ENCODE measurements at places on chromosomes 7 and 10. TPM values are rescaled to one million over a fixed set of nuclear protein-coding genes. Genes with fewer than 3 reads are reported as not detected.

The INMT gene
- total RNA-seq = 131 TPM

DNA sequence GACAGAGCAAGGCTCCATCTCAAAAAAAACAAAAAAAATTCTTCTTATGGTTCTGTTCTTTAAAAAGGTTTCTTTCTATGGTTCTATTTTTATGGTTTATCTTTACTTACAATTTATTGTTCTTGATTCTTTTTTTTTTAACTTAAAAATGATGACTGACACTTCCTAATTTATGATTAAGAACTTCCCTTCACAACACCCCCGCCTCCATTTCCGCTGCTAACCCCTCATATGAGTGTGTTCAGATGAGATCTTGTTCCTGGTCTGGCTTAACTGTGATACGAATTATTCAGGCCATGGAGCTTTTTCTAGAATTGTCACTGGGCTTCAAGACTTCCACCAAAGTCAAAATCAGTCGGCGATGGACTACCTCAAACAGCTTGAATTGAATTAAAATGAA is 33.9 kb downstream of the PTER start:
- DNase-seq = no peak

The MLXIPL gene
- total RNA-seq = 23.8 TPM

GRCh38 chr7:46257761-46258448 is 336.8 kb upstream of the IGFBP3 start:
- no peak for DNase-seq

GRCh38 chr10:69855346-69856111 is 53.8 kb downstream of the COL13A1 start:
- no peak for DNase-seq

DNA sequence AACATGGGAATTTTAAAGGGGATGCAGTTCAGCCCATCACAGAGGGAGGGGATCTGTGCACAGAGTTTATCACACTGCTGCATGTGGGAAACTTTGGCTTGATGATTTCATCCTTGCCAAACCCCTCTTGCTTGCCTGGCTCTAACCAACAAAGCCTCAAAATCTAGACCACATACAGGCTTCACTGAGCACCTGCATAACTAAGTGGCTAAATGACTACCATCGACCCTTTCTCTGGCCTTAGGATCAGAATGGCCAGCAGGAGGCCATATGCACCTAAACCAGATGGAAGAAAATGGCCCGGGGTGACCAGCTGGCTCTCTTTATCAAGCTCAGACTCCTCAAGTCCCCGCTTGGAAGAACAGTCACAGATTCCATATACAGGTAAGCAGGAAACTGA is 15.6 kb upstream of the ZNF25 start:
- DNase-seq = no peak

- DNase-seq = no peak
Measured at GRCh38 chr10:77380191-77380590, 257.4 kb downstream of the KCNMA1 start.

The ZNF735 gene
- total RNA-seq = not detected

GRCh38 chr7:22445140-22445743 is 54.7 kb downstream of the STEAP1B start:
- peak; percentile 65 for DNase-seq

The GSTO2 gene
- 2.1 TPM for total RNA-seq

GRCh38 chr10:76244061-76244686 is 812.8 kb downstream of the LRMDA start:
- no peak for DNase-seq

- DNase-seq = no peak
Measured at GRCh38 chr7:29765490-29765889, 40.8 kb upstream of the WIPF3 start.

The AMPH gene
- 5.9 TPM for total RNA-seq

- DNase-seq = no peak
Measured at GRCh38 chr10:20814116-20814515, 83.0 kb downstream of the NEBL start.

DNA sequence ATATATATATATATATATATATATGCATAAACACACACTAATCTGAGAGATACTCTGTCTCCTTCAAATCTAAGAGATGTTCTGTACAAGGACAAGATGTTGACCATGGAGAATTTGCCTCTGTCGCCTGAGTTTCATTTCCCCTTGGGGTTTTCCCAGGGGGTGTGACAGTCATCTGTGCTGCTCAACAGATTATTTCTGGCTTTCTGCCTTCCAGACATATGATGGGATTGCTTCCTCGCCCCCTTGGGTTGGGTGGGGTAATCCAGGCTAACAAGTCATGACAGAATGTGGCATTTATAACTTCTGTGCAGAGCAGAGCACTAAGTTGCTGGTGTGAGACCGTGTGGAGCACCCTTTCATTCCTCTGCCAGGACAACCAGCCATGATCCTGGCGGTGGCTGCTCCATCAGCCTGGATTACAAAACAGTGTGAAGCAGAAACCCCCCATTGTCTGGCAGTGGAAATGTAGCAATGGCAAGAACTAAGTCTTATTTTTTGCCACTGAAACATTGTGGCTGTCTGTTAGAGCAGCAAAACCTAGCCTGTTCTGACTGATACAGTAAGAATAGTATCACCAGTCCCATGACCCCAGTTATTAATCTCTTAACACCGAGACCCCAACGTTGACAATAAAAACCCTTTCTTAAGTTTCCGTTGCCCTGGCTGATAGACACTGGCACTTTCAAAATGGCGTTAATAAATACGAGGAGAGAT is 13.7 kb upstream of the USP6NL start:
- no peak for DNase-seq

DNA sequence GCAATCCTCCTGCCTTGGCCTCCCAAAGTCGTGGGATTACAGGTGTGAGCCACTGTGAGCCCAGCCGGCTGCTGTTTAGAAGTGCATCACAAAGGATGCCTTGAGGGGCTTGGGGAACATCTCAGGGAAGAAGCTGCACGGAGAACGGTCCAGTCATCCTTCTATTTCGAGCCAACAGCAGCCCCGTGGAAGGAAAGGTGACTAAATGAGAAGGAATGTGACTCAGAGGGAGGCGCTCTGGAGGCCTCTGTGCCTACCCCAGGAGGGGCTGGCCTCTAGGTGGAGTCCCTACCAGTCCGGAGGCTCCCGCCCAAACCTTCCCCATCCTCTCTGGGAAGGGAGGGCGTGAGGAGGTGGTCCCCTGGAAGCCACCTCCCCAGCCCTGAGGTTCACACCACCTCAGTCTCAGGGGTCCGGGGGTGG is 76.2 kb downstream of the CTBP2 start:
- no peak for DNase-seq

DNA sequence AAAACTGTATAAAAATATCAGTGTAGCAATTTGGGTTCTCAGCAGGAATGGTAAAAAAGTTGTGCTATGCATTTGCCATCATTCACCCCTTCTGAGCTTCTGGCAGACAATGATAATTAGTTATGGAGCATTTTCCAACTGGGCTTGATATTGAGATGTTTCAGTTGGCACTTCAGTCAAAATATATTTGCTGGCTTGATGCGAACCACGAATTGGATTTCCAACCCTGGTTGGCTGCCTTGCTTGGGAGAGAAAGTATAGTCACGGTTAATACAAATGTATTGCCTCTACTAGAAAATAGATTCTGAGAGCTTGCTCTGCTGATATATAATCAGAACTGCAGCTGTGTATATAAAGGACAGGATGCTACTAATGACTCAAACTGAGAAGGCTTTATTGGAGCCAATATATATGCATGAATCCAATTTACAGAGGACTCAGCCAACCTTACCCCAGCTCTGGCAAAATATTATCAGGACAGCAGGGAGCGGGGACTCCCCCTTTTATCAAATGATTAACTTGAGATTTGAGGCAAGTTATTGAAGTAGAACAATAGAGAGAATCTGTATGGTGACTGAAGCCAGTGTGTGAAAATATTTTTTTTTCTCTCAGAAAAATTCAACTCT is 219.8 kb upstream of the SMIM30 start:
- no peak for DNase-seq

The CTAGE4 gene
- total RNA-seq = 2.3 TPM

- DNase-seq = no peak
Measured at GRCh38 chr10:56181607-56182006, 179.5 kb downstream of the ZWINT start.

The NDUFA5 gene
- 67.4 TPM for total RNA-seq

The RARRES2 gene
- total RNA-seq = 261 TPM

- DNase-seq = no peak
Measured at GRCh38 chr10:30346131-30346530, 2.9 kb downstream of the MTPAP start.

DNA sequence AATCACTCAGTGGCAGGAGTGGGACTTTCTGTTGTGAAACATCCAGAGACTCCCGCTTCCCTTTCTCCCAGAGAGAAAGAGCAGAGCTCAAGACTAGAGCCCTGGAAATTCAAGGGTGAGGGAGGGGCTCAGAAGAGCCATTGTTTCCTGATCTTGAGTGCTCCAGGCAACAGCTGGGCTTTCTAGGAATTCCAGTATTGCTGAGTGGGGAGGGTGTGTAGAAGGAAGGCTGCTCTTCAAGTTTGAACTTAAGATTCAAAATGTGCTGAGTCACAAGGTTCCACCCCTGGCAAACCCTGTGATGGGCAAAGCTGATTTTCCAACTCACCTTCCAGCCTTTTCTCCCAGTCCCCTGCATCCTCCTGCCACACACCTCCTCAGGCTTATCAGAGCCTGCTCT is 42.3 kb upstream of the MSRB2 start:
- DNase-seq = no peak

The PCDH15 gene
- 0.09 TPM for total RNA-seq

GRCh38 chr10:25104441-25104840 is 70.4 kb upstream of the GPR158 start:
- DNase-seq = no peak

The FGFBP3 gene
- total RNA-seq = 6.0 TPM

The EBF3 gene
- 38.9 TPM for total RNA-seq

- peak; percentile 62 for DNase-seq
Measured at GRCh38 chr10:117165538-117166417, 27.7 kb upstream of the VAX1 start.

GRCh38 chr7:119167431-119167830 is 942.9 kb downstream of the ANKRD7 start:
- no peak for DNase-seq

The PLAU gene
- 15.6 TPM for total RNA-seq

The INSYN2A gene
- total RNA-seq = not detected

DNA sequence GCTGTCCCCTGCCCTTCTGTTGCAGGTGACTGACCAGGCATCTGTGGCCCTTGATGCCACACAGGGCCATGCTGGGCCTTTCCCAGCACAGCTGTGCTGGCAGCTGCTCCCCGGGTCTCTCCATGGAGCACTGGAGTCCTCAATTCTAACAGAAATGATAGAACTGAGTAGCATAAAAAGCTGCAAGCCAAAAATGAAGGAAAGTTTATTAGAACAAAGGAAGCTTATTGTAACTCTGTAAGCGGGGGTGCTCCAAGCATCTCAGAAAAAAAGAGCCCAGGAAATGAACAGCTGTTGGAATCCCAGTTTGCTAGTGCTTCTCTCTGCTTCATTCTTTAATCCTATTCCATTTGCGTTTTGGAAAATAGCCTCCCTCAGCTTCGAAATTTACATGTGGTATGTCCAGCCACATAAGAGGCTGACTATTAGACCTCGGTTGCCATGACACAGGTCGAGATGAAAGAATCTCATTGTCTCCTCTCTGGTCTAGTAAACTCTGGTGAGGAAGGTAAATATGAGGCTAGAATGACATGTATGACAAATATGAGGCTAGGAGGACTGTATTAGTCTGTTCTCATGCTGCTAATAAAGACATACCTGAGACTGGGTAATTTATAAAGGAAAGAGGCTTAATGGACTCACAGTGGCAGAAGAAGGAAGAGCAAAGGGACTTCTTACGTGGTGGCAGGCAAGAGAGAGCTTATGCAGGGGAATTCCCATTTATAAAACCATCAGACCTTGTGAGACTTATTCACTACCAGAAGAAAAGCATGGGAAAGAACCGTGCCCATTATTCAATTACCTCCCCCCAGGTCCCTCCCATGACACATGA is 23.7 kb downstream of the EPDR1 start:
- DNase-seq = peak; percentile 63

- DNase-seq = no peak
Measured at GRCh38 chr7:127995881-127996215, 35.4 kb downstream of the LRRC4 start.

The SKIDA1 gene
- total RNA-seq = 3.1 TPM

The NPFFR1 gene
- total RNA-seq = 4.8 TPM

The PCLO gene
- total RNA-seq = 0.98 TPM

GRCh38 chr10:12566161-12567115 is 217.1 kb downstream of the CAMK1D start:
- no peak for DNase-seq

The TRPV5 gene
- 0.22 TPM for total RNA-seq

Data from sciatic nerve (tissue), 2 donors.